ENCODE measurements at places on chromosomes 16 and 17.

DNA sequence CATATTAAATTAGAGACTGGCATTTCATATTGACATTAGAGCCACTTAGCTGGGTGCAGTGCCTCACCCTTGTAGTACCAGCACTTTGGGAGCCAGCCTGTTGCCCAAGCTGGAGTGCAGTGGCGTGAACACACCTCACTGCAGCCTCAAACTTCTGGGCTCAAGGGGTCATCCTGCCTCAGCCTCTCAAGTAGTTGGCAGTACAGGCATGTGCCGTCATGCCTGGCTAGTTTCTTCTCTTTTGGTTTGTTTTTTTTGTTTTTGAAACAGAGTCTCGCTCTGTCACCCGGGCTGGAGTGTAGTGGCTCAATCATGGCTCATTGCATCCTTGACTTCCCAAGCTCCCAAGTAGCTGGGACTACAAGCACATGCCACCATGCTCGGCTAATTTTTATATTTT is 8.7 kb downstream of the PPM1E start:
- DNase-seq = no peak

- DNase-seq = no peak
Observed at GRCh38 chr17:57556320-57556719, 188.8 kb downstream of the CCDC182 start.

DNA sequence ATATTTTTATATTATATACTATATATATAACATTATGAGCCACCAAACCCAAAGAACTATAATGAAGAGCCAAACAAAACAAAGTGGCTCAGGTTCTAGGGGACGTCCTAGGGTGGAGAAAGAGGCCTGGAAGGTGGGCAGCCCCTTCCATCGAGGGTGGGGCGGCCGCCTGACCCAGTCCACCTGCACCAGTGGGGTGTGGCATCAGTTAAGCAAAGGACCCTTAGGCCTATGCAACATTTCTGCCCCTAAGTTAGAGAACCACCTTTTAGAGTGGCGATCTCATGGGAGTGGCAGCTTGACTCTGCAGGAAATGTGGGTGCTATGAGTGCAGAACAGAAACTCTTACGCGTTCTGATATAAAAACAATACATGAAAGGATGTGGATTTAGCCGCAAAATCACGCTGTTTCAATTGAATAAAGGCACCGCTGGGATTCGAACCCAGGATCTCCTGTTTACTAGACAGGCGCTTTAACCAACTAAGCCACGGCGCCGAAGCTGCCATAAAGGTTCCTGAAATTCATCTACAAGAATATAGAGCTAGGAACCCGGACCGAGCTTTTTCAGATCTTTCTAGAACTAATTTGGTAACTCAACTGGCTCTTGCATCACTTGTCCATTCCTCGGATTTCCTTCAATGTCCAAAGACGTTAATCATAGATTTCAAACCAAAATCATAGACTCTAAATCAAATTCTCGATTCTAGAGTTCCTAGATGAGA is 15.6 kb upstream of the AURKB start:
- DNase-seq = peak; percentile 55

- peak; percentile 44 for DNase-seq
Observed at GRCh38 chr17:76556765-76557367, 17.0 kb downstream of the PRCD start.

DNA sequence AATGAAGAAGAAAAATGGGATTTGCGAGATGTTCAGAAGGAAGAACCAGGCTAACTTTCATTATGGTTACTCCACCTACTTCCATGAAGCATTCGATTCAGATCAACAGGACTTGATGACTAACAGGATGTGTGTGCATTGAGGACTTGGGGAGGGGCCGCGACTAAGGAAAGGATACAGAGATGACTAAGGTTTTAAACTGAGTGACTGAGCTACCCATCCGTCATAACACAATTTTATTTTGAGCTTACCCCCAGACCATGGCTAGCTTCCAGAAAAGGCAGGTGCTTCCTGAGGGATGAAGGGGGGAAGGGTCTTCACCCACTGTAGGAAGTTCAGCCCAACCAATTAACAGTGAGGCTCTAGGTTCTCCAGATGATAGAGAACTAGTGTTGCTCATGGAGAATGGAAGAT is 2.5 kb upstream of the CDYL2 start:
- peak; percentile 67 for DNase-seq

- peak; percentile 14 for DNase-seq
Observed at GRCh38 chr16:3716831-3717234, 491 bp downstream of the TRAP1 start.

DNA sequence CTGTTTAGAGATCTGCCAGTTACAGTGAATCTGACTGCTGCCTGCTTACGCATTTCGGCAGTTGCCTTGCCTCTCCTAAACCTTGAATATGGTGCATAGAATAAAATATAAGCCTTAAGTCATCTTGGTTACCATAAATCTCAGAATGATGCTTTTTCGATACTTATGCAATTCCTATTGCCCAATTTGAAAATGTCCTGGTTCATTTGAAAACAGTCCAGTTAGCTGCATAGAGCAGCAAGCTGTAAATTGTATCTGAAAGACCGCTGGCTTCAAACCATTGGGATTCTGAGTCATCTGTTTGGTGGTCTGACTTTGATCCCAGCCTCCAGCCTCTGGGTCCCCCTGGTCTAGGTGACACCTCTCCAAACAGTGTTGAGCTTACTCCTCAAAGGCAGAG is 2.7 kb upstream of the PRKCA start:
- no peak for DNase-seq

DNA sequence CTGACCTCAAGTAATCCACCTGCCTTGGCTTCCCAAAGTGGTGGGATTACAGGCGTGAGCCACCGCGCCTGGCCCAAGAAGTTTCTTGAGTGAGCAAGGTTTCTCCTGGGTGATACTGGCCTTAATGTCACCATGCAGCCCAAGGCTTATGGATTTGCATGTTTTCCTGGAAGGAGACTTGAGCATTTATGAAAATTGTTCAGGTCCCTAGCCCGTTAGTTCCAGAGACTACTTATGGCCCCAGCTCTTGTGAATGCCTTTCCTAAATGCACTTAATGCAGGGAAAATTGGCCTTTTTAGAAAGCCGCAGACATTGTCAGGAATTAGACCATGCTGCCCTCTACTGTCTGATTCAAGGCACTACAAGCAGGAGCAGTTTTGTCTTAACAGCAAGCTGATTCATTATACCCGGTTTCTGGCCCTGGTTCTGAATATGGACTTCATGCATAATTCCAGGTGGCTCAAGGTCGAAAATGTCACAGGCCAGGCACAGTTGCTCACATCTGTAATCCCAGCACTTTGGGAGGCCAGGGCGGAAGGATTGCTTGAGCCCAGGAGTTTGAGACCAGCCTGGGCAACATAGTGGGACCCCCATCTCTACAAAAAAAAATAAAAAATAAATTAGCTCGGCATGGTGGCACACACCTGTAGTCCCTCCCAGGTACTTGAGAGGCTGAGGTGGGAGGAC is 91.3 kb downstream of the SNX29 start:
- peak; percentile 74 for DNase-seq

DNA sequence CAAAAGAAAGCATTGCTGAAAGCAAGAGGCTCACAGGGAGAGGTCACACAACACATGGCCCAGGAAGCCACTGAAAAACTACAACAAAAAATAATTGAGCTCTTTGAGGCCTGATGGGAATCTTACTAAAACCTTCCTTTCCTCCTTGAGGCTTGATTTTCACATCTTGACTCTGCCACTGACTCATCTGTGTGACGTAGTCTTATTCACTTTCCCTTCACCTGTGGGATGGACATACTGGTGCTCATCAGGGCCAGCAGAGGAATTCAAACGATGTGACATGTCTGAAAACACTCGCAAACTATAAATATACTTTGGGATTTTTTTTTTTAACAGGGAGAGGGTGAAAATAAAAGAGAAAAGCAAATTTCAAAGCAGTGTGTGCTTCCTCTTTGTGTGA is 78.3 kb upstream of the ASIC2 start:
- DNase-seq = no peak

DNA sequence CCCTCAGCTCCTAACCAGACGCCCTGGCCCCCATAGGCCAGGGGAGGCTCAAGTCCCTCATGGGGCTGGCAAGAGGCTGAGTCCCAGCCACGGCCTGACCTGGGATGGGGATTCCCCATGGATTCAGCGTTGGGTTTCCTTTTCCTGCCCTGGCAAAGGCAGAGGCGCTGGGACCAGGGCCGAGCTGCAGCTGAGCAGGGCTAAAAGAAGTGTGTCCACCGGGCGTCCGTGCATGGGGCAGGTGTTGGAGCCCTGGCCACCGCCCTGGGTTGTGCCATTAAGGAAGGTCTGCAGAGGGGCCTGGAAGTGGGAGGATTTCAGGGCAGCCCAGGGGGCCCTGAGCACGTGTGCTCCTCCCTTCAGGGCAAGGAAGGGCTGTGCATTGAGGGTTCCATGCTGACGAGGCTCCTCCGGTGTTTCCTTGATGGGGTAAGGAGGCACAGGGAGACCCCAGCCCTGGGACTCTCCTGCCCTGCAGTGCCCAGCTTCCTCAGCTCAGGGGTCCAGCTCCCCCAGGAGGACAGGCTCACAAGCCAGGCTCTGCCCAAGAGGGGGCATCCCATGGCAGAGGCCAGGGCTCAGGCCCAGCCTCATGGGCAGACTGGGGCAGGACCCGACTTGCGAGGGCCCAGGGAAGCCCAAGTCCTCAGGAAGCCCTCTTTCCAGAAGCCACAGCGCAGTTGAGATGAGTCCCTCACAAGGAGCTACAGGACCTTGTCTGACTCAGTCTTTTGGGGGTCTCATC is 10.1 kb downstream of the TBC1D26 start:
- DNase-seq = no peak

DNA sequence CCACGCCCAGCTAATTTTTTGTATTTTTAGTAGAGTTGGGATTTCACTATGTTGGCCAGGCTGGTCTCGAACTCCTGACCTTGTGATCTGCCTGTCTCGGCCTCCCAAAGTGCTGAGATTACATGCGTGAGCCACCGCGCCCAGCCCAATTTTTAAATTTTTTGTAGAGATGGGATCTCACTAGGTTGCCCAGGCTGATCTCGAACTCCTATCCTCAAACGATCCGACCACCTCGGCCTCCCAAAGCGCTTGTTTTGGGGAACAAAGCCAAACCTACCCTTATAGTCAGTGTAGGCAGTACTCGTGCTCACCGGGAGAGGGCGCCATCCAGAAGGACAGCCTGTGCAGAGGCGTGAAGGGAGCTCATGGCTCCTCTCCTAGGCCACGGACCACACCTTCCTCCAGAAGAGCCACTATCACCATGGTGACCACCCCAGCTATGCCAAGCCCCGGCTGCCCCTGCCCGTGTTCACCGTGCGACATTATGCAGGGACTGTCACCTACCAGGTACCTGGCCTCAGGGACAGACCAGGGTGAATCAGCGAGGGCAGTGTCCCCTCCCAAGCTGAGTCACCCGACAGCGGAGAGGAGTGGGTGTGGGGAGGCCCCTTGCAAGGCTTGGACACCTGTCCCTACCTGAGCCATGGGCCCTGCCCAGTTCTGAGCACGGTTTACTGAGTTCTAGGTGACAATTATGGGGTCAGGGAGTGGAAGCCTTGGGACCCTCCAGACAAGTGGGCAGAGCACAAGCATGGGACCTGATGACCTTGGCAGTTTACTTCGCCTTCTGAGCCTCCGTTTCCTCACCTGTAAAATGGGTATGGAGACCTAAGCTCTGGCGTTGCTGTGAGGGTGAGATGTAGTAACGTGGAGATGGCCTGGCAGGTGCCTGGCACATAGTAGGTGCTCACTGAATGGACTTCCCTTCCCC is 13.7 kb downstream of the MYO15B start:
- DNase-seq = peak; percentile 57

DNA sequence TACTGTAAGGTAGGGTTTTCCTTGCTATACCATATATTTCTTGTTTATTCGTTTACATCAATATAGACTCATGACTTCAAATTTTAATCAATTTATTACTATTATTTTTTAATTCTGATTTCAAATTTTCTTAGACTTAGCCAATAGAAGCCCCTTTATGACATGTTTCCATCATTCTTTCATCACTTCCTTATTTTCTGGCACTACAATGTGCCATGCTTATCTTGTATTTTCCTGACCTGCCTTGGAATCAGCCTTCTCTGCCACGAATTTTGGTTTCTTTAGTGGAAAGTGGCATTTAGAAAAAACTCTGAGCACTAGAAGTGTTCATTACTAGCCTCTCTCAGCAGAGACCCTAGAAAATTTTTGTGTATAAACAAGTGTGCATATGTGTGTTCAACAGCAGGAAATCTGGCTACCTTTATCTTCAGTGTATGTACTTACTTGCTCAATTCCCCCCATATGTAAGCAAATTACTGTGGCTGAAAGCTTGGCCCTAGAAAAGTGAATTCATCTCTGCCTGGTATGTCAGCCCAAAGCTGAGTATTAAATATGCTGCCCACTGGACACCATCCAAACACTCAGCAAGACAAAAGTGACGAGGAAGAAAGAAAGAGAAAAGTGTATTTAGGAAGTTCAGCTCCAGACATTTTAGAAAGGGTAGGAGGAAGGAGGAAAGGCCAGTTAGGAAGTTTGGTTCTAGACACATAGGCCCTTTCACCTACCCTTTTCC is 4.0 kb downstream of the STXBP4 start:
- DNase-seq = no peak

- no peak for DNase-seq
Observed at GRCh38 chr16:28107232-28107631, 43.7 kb upstream of the GSG1L start.

DNA sequence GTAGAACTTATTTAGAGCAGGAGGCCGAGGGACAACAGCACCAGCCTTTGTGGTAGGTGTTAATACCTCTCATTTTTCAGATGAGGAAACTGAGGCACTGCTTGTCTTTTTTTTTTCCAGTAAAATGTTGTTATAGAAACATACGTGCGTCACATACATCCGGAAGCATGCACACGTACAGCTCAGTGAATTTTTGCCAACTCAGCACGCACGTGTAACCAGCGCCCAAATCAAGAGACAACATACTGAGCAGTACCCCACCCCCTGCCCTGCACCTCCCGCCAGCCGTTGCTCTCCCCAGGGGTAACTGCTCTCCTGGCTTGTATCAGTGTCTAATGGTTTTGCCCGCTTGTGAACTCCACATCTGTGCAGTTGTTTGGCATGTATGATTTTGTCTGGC is 92.0 kb downstream of the CMIP start:
- no peak for DNase-seq

DNA sequence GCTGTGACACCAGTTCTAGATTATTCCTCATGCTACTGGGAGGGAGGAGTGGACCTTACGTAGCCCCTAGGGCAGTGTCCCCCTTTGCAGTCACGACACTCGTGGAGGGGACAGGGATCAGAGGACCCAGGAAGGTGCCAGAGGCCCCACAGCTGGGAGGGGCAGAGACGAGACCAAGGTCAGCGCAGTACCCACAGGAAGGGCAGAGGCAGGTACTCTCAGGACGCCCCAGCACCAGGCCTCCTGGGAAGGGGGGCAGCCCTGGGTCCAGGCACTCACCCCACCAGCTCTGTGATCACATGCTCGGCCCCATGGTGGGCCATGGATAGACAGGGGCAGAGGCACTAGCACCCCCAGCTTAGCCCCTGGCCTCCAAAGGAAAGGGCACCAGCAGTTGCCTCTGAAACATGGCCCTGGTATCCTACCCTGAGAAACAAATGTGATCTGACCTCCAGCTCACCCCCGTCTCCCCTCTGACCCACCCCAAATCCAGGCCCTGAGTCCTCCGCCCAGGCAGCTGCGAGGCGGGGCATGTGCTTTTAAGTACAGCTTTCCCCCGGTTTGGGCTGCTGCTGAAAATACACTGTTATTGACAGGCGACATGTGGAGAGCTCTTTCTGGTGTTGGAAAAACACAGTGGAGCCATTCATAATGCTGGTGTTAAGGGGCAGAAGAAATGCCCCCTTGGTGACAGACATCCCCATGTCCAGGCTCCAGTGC is 361.9 kb downstream of the C16orf95 start:
- no peak for DNase-seq
